ENCODE measurements at places on chromosomes 7 and 10.
A peak's percentile ranks its signal among the peaks of the same experiment; 100 is the strongest.

DNA sequence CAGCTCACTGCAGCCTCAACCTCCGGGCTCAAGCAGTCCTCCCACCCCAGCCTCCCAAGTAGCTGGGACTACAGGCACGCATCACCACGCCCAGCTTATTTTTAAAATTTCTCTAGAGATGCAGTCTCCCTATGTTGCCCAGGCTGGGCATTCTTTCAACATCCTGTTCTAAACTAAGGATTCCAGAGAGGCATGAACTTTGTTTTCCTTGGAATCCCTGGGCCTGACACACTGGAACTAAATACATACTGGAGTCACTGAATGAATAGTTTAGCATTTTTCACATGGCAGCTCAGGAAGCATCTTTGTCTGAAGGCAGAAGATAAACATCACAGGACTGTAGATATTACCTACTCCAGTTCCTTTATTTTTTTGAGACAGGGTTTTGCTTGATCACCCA is 108.7 kb downstream of the ITIH5 start:
- no peak overlapping the region for H3K27ac ChIP-seq
- no peaks in the 10 kb centered on the region for H3K36me3 ChIP-seq
- H3K4me3 ChIP-seq = no peak overlapping the region
- H3K27me3 ChIP-seq = no peaks in the 10 kb centered on the region
- no peaks in the 10 kb centered on the region for H3K4me1 ChIP-seq

DNA sequence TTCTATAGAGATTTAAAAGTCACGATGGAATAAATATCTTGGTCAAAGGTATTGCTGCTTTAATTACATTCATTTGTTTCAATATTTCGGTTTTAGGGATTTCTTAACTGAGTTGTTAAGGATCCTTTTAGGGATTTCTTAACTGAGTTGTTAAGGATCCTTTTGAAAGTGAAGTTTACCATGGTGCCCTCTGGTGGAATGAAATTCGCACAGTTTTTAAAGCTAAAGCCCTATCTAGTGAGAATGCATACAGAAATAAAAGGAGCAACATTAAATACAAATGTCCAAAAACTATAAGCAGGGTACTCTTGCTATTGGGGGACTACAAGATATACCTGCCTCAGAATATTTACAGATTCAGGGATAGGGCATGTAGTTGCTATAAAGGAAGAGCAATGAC is 193.7 kb downstream of the RNLS start:
- H3K4me1 ChIP-seq = peaks cover 6% of the 10 kb centered on the region
- DNase-seq = peak; percentile 68
- H3K4me3 ChIP-seq = no peak overlapping the region
- no peaks in the 10 kb centered on the region for H3K36me3 ChIP-seq
- H3K27ac ChIP-seq = no peak overlapping the region
- no peaks in the 10 kb centered on the region for H3K27me3 ChIP-seq

DNA sequence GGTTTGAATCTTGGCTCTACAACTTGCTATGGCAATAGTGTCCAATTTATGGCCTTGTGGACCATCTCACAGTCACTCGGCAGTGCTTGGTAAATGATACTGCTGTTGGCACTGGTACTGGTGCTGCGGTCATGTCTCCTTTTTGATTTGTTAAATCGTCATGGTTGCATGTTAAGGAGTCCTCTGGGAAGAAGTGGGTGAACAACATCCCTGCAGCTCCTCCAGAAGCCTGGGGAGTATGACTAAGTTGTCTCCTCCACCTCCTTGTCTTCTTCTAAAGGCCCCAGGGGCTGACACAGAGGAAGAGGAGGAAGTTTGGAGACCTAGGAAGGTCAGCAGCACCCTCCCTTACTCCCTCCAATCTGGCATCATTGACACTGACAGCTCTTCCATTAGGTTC is 8.5 kb downstream of the ITPRIP start:
- DNase-seq = no peak
- no peak overlapping the region for H3K4me3 ChIP-seq
- no peaks in the 10 kb centered on the region for H3K27me3 ChIP-seq
- H3K36me3 ChIP-seq = peaks cover 2% of the 10 kb centered on the region

GRCh38 chr7:43199371-43200160 is 87.1 kb downstream of the HECW1 start:
- H3K4me1 ChIP-seq = peaks cover 15% of the 10 kb centered on the region
- H3K36me3 ChIP-seq = no peaks in the 10 kb centered on the region
- peak overlapping the region; percentile 52 for H3K27ac ChIP-seq
- H3K27me3 ChIP-seq = no peaks in the 10 kb centered on the region
- peak; percentile 31 for DNase-seq

DNA sequence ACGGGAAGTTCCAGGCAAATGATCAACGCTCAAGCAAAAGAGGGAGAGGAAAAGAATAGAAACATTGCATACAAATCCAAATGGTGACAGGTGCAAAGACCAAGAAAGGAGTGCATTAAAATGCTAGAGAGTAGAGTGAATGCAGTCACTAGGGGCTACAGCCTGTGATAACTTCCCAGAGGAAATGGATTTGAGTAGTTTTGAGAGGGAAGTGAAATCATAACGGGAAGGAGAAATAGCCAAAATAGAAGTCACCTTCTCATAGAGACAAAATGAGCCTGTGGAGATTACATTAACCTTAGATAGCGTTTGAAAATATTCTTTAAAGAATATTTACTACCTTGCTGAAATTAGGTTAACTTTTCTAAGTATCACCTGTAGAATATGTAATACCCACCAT is 26.5 kb downstream of the NUP42 start:
- H3K4me1 ChIP-seq = no peaks in the 10 kb centered on the region
- DNase-seq = no peak
- no peak overlapping the region for H3K27ac ChIP-seq
- peaks cover 5% of the 10 kb centered on the region for H3K27me3 ChIP-seq
- H3K4me3 ChIP-seq = no peak overlapping the region

- H3K4me1 ChIP-seq = no peaks in the 10 kb centered on the region
- H3K27me3 ChIP-seq = no peaks in the 10 kb centered on the region
- no peak for DNase-seq
- no peaks in the 10 kb centered on the region for H3K36me3 ChIP-seq
- no peak overlapping the region for H3K27ac ChIP-seq
Measured at GRCh38 chr10:133448120-133448519, 5.6 kb upstream of the SCART1 start.

DNA sequence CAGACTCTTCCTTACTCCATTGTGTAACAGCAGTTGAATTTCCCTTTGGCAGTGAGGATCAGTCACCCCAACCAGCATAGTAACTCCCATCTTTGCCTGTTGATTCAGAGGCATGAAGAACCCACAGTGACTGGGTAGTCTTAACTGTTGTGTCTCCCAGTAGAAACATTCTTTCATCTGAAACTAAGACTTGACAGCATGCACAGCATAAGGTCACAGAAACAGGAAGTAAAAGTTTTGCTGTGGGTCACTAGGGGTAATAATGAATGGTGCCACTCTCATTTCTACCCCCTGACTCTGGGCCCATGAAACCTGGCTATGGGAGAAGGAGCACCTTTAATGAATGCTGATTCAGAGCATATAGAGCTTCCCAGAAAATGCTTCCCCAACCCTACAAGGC is 8.3 kb upstream of the FRMPD2 start:
- H3K27ac ChIP-seq = no peak overlapping the region
- H3K36me3 ChIP-seq = no peaks in the 10 kb centered on the region
- no peak for DNase-seq
- H3K27me3 ChIP-seq = peaks cover 5% of the 10 kb centered on the region
- no peak overlapping the region for H3K4me3 ChIP-seq

DNA sequence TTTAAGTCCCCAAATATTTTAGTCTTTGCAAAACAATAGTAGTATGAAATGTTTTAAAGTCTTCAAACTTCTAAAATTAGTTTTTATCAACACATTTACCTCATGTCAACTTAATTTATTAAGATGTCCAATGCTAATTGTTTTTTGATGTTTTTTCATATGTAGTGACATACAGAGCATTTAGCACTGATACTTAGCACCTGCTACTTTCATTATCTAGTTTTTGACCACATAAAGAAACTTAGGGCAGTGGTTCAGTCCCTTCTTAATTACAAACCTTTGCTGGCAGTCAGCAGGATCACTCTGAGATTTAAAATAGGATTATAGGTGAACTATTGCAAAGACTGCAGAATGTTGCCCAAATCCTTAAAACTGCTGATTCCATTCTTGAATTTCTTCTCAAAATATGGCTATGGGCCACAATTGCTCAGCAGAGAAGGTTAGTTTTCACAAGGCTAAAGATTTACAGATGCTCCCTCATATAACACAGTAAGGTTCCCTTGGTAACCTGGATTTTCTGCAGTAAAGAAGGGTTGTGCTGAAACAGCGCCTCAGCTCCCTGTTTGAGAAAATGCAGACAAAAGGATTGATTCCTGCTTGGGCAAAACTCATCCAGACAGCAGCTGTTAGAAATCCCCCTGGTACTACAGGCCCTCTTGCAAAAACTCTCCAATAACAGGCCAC is 3.4 kb downstream of the GPR85 start:
- peaks cover 15% of the 10 kb centered on the region for H3K27me3 ChIP-seq
- H3K4me3 ChIP-seq = no peak overlapping the region
- no peaks in the 10 kb centered on the region for H3K36me3 ChIP-seq
- no peak for DNase-seq
- H3K4me1 ChIP-seq = peaks cover 6% of the 10 kb centered on the region

- H3K27ac ChIP-seq = no peak overlapping the region
- no peaks in the 10 kb centered on the region for H3K4me1 ChIP-seq
- no peaks in the 10 kb centered on the region for H3K27me3 ChIP-seq
- no peak overlapping the region for H3K4me3 ChIP-seq
- H3K36me3 ChIP-seq = no peaks in the 10 kb centered on the region
- no peak for DNase-seq
Measured at GRCh38 chr10:106424981-106425380, 739.5 kb downstream of the SORCS1 start.

DNA sequence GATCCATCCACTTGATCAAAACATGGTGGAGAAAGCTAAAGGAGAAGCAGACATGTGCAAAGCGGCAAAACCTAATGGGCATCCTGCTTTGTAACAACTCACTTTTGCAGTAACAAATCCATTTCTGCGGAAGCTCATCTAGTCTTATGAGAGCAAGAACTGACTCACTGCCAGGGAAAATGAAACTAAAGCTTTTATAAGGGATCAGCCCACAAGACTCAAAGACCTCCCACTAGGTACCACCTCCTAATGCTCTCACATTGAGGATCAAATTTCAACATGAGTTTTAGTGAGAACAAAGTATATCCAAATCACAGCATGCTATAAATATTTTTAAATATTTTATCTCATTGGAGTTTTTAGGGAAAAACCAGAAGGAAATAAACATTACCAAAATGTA is 120.1 kb upstream of the GNAI1 start:
- H3K27me3 ChIP-seq = no peaks in the 10 kb centered on the region
- H3K4me1 ChIP-seq = no peaks in the 10 kb centered on the region
- H3K4me3 ChIP-seq = no peak overlapping the region
- no peak overlapping the region for H3K27ac ChIP-seq
- no peaks in the 10 kb centered on the region for H3K36me3 ChIP-seq
- DNase-seq = peak; percentile 7

GRCh38 chr7:11315666-11316258 is 342.1 kb downstream of the PHF14 start:
- DNase-seq = no peak
- no peak overlapping the region for H3K4me3 ChIP-seq
- no peak overlapping the region for H3K27ac ChIP-seq
- no peaks in the 10 kb centered on the region for H3K36me3 ChIP-seq
- no peaks in the 10 kb centered on the region for H3K27me3 ChIP-seq

DNA sequence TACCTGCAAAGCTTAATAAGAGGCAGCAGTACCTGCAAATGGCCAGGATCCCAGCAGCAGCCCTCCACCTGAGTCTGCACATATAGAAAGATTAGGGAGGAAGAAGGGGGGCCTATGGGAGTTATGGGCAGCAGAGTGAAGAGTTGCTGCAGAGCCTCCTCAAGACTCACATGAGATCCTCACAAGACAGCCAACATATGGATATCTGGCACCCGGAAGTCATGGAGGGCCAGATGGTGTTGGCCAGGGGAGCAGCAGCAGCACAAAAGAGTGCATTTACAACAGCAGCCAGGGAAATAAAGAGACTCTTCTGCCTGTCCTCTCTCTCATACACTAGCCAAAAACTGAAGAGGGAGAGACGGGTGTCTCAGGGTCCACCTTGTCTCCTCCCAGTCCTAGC is 4.0 kb upstream of the TAS2R40 start:
- no peak overlapping the region for H3K27ac ChIP-seq
- H3K4me1 ChIP-seq = no peaks in the 10 kb centered on the region
- H3K27me3 ChIP-seq = peaks cover 16% of the 10 kb centered on the region
- H3K4me3 ChIP-seq = no peak overlapping the region
- no peaks in the 10 kb centered on the region for H3K36me3 ChIP-seq

- H3K36me3 ChIP-seq = no peaks in the 10 kb centered on the region
- H3K27me3 ChIP-seq = no peaks in the 10 kb centered on the region
- no peak overlapping the region for H3K4me3 ChIP-seq
- H3K27ac ChIP-seq = no peak overlapping the region
Measured at GRCh38 chr7:79734181-79734580, 280.7 kb upstream of the MAGI2 start.

DNA sequence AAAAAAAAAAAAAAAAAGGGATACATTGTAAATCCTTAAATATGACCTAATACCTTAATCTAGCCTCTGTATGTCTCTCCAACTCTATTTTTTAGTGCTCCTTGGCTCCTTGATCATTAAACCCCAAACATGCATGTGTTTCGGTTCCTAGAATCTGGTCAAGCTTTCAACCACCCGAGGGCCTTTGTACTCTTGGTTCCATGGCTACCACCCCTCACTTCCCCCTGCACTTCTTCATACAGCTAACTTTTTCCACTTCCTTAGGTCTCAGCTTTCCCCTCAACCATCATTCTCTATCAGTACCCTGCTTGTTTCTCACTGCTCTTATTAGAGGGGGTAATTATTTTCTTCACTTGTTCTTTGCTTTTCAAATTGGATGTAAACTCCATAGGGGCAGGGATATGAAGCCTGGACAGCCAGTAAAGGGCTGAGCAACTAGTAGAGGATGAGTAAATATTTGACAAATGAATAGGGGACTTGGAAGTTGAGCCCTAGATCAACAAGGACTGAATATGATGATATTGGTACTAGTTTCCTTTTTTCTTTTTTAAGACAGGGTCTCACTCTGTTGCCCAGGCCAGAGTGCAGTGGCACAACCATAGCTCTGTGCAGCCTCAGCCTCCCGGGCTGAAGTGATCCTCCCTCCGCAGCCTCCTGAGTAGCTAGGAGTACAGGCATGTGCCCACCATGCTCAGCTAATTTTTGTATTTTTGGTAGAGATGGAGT is 4.3 kb upstream of the GDI2 start:
- no peak for DNase-seq
- no peaks in the 10 kb centered on the region for H3K36me3 ChIP-seq
- no peak overlapping the region for H3K4me3 ChIP-seq
- no peak overlapping the region for H3K27ac ChIP-seq
- H3K27me3 ChIP-seq = no peaks in the 10 kb centered on the region

GRCh38 chr7:1309290-1309689 is 76.6 kb downstream of the UNCX start:
- no peaks in the 10 kb centered on the region for H3K36me3 ChIP-seq
- H3K27ac ChIP-seq = no peak overlapping the region
- H3K4me3 ChIP-seq = no peak overlapping the region
- H3K27me3 ChIP-seq = no peaks in the 10 kb centered on the region

DNA sequence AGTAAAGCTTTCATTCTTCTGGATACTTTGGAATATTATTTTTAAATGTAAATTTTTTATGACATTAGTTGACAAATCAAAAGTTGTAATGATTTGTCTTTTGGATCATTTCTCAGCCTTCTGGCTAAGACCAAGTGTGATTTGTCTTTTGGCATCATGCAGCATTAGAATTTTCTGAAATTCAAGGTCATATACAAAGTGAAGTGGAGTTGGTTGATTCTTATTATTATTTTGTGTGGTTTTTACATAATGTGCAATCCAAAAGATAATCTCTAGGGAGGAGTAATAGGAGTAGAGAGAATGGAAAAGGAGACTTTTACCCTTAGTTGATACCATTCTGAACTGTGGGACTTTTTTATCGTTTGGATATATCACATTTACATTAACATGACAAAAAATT is 24.2 kb upstream of the SEPTIN7 start:
- no peak overlapping the region for H3K4me3 ChIP-seq
- no peaks in the 10 kb centered on the region for H3K36me3 ChIP-seq
- H3K27me3 ChIP-seq = peaks cover 6% of the 10 kb centered on the region
- H3K4me1 ChIP-seq = no peaks in the 10 kb centered on the region

Measured in endothelial cell of umbilical vein (primary cell).